ENCODE measurements at places on chromosomes 7 and 10.
A peak's percentile ranks its signal among the peaks of the same experiment; 100 is the strongest.

- DNase-seq, result no peak
Observed at GRCh38 chr7:778968-779451, 51.9 kb upstream of the PRKAR1B start.

GRCh38 chr10:52466464-52466863 is 152.4 kb downstream of the DKK1 start:
- DNase-seq, result no peak

DNA sequence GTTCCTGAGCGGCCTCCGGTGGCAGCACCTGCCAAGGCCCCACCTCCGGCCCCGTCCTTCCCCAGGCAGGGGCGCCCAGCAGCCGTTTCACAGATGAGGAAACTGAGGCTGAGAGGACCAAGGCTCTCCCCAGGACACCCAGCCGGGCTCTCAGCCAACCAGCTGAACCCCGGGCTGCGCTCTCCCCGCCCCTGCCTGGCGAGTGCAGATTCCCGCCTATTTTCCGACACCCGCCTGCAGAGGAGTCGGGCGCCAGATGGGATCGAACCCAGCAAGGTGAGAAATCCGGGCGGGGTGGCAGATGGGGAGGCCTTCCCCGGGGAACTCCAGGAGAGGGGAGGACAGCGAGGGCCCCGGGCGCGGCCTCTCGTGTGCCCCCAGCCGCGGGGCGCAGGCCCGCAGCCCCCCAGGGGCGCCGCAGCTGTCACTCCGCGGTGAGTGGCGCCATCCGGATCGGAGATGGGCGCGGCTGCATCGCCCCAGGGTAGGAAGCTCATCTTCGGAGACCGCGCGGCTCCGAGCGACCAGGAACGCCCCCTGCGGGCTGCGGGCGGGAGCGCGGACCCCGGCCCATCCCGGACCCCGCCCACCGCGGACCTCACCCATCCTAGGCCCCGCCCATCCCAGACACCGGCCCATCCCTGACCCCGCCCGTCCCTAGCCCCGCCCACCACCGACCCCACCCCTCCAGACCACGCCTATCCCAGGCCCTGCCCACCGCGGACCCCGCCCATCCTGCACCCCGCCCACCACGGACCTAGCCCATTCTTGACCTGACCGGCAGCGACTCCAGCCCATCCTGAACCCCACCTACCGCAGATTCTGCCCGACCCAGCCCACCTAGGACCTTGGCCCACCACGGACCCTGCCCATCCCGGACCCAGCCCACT is 90.3 kb downstream of the MICALL2 start:
- peak; percentile 96 for DNase-seq

- no peak for DNase-seq
Observed at GRCh38 chr7:50331564-50332208, 27.2 kb downstream of the IKZF1 start.

DNA sequence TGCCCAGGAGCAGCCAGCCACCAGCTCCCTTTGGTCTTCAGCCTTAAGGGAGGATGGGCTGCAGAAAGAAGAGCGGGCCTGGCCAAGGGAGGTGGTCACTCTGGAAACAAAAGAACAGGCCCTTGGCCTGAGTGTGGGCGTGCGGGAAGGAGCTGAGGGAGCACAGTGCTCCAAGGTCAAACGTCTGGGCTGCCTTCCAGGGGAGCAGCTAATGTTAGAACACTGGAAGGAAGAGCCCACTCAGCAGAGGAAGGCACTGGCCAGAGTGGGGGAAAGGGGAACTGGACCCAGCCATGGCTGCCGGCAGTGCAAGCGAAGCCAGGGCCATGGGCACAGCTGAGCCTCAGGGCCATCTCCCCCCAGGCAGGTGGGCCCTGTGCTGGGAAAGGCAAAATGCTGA is 42.7 kb downstream of the FAM53B start:
- no peak for DNase-seq

GRCh38 chr10:50362547-50363125 is 111.3 kb upstream of the ASAH2 start:
- DNase-seq, result no peak

DNA sequence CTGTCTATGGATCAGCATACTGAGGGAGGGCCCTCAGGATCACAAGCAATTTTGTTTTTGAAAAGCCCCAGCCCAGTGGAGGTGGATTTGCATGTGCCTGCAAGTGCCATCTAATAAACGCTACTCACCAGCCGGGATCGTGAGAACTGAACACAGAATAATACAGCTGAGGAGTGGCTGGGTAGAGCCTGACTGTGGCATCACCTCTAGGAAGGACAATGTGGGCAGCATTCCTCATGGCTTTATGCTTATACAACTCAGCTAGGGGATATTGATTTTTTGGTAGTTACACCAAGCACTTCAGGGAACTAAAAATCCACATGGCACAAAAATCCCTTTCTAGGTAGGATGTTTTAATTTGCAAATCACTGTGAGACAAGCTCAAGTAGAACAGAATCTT is 72.7 kb upstream of the PALS2 start:
- no peak for DNase-seq

- no peak for DNase-seq
Observed at GRCh38 chr10:14618674-14619073, 156.0 kb downstream of the FAM107B start.

DNA sequence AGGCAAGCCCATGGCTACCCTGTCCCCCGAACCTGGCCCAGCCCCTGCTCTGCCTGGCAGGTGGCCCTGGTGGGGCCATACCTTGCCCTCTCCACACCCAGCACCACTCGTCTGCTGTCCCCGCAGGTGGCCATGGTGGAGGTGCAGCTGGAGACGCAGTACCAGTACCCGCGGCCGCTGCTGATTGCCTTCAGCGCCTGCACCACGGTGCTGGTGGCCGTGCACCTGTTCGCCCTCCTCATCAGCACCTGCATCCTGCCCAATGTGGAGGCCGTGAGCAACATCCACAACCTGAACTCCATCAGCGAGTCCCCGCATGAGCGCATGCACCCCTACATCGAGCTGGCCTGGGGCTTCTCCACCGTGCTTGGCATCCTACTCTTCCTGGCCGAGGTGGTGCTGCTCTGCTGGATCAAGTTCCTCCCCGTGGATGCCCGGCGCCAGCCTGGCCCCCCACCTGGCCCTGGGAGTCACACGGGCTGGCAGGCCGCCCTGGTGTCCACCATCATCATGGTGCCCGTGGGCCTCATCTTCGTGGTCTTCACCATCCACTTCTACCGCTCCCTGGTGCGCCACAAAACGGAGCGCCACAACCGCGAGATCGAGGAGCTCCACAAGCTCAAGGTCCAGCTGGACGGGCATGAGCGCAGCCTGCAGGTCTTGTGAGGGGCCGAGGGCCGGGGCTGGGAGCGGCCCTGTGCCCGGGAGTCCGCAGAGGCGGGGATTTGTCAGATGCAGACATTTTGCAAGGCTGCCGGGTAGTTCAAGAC is 13.2 kb downstream of the ORAI2 start:
- DNase-seq, result no peak

DNA sequence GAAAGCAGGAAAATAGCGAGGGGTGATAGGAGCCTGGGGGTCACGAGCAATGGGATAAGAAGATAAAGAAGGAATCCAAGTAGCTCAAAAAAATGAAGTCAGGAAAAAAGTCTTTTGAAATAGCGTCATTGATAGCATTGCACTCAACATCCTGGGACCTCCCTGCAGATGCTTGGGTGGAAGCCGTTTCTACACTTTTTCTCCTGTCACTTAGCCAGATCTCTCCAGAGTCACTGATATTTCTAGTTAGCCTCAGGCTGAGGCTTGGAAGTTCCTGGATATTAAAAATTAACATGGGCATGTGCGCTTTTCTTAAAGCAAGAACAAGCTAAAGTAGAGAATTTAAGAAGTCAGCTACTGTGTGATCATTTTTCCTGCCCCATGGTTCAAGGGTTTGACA is 39.5 kb upstream of the CHST15 start:
- no peak for DNase-seq

- no peak for DNase-seq
Observed at GRCh38 chr7:142471820-142472219, 214.0 kb upstream of the PRSS58 start.

DNA sequence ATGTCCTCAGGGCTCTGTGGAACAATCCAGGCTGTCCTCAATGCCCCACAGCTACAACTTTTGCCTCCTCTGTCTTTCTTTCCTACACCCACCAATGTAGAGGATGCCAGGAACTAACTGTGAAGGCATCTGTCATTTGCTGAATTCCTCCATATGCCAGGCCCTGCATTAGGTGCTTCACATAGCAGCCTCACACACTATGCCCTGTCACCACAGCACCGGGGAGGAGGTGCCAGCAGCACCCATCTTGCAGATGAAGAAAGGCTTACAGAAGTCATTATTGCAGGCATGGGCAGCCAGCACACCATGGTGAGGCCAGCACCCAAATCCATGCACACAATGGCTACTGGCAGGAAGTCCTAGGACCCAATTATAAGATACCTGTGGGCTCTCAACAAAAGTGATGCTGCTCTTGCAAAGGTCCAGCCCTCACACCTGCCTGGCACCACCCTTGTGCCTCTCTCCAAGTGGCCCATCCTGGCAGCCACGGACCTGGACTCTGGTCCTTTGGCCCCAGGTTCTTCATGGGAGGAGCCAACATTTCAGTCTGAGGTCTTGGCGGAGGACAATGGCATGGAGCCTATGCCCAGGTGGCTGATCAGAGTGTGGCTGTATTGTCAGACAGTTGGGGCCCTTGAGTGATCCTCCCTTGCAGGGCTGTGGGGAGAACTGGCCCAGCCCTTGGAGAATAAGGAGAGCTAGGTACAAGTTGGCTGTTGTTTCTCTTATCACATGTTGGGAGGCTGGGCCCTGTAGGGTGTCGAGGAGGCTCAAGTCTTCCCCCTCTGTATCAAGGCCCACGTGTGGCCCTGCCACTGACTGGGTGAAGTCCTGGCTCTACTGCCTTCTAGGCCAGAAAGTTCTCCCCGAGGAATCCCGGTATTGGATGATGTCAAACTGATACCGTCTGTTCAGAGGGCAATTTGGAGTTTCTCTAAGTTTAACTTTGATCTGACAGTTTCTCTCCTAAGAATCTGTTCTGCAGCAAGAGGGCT is 14.4 kb upstream of the MYL7 start:
- DNase-seq, result no peak

DNA sequence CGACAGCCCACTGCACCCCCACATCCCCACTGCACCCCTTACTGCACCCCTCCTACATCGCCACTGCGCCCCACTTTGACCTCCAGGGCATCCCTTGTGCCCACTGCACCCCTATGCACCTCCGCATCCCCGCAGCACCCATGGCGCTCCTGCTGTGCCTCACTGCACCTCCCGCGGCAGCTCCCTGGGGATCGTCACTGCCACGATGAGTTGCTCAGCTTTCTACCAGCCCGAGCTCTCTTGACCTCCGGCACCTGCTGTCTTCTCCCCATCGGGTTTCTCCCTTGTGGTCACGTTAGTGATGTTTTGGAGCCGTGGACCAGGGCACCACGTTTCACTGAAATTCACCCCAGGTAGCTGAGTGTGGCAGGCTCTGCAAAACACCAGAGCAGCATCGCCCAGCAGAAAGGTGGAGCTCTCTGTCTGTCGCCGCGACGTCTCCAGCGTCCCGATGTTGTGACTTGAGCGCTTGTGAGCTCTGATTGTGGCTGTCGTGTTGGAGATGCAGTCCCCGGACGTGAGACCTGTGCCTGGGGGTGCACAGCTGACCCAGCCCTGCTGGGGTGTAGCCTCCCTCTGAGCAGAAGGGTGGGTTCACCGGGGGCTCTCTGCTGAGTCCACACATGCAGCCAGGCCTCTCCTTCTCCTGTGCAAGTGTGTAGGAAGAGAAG is 147.7 kb downstream of the DNAJB6 start:
- DNase-seq, result no peak

- peak; percentile 71 for DNase-seq
Observed at GRCh38 chr7:3301831-3302618, 973 bp downstream of the SDK1 start.

GRCh38 chr10:93076871-93077270 is 3.2 kb downstream of the CYP26A1 start:
- no peak for DNase-seq

DNA sequence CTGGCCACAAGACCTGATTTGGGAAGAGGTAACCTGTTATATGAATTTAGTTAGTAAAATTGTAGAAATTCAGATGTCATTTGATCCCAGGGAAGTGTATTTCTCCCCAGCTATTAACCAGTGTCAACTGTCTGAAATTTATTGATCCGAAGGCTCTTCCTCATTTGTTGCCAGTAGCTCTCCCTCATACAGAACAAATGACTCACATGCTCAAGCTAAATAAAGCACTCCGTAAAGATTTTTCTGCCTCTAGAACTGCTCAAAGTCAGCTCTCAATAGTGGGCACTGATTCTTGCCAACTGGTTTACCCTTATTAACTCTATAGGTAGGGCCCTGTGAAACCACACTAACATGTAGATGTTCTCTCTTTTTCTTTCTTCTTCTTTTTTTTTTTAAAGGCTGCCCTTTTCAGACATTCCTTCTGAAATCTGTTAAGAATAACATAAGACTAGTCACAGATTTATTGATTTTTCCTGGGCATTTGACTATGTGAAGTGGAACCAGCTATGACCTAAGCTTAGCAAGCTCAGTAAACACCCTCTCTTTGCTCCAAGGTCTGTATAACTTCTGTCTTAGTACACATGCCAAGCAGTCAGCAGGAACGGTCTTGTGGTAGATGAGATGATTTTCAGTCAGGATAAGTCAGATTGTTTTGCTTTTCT is 21.8 kb downstream of the RPA3 start:
- DNase-seq, result no peak

GRCh38 chr10:126504063-126504760 is 115.9 kb upstream of the ADAM12 start:
- DNase-seq, result peak; percentile 87

DNA sequence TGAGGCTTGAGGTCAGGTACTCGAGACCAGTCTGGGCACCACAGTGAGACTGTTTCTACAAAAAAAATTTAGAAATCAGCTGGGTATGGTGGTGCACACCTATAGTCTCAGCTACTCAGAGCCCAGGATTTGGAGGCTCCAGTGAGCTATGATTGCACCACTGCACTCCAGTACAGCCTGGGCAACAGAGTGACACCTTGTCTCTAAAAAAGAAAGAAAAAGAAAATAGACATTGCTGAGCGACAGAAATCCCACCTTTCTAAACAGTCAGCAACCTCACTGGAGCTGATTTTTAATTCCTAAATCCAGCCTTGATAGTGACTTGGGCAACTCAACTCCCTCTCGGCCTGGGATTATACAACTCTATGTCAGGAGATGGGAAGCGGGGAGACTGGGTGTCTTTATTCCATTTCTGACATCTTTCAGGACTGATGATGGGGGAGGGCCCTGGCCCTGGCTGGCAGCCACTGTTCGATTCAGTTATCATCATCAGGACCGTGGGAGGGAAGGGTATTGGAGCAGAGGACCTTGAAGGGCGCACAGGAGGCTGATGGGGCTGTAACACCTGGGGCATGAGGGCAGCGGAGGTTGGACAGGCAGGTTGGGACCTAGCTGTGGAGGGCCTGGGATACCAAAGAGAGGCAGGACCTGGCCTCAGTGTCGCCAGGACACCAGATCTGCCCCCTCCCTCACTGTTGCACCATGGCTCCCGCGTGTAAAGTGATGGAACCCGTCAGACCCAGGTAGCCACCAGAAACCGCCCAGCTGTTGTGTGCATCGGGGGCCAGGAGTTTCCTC is 14.7 kb downstream of the HSPB1 start:
- DNase-seq, result peak; percentile 40

All from GM23338 (cell line).